Stimulated activated CD4-positive, alpha-beta T cell treated with anti-CD3 and anti-CD28 coated beads, Interleukin-4, amount 100 ng/mL, for 4 hours (primary cell): ENCODE measurements at places on chromosomes 11 and 22.

DNA sequence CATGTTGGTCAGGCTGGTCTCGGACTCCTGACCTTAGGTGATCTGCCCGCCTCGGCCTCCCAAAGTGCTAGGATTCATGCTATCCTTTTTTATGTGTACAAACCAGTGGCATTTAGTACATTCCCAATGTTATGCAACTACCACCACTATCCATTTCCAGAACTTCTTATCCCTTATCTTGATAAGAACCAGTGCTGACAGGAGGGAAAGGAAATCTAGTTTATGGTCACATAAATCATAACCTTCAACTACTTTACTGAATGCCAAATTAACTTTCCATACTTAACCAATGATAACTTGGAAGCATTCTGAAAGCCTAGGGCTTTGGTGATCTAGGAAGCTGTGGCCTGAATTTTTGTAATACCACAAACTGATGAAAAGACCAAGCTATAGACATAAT is 170.4 kb downstream of the SWAP70 start:
- no peak for DNase-seq

GRCh38 chr11:116643521-116643920 is 129.3 kb downstream of the BUD13 start:
- DNase-seq = no peak

- peak; percentile 42 for DNase-seq
Measured at GRCh38 chr11:126282736-126283591, at the start of gene TIRAP. TSS of gene TIRAP (plus strand) at chr11:126283093. CDS start at chr11:126290895, 7,802 bp downstream.

DNA sequence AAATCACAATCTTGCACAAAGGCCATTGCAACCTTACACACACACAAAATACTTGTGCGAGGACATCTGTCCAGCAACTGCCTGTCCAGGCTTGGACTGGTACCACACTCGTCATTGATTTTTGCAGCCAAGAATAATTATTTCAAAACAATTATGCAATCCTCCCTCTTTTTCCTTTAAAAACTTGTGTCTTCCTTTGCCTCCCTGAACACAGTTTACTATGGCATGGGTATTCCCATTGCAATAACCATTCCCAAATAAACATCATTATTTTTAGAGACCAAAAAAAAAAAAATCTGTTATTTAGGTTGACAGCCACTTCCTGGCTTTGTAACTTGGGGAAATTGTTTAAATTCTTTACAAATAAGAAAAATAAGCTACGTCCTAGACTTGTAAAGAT is 54.0 kb downstream of the C11orf91 start:
- DNase-seq = no peak

DNA sequence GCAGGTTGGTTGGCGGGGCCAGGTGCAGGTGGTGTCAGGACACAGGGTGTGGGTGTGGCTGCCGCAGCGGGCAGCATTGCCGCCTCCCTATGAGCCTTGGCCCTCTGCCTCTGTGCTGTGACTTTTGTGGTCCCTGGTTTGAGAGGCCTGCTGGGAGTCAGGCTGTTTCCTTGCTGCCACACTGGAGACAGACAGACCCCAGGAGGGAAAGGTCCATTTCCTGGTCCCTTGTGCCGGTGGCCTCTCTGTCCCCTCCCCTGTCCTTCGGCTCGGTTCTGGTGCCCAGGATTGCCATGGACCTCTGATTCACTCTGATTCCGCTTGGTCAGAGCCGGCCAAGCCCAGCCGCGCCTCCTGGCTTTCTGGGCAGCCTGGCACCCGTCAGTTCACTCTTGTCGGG is 196.9 kb downstream of the TBC1D22A start:
- DNase-seq = no peak

GRCh38 chr11:72584293-72584938 is 89.8 kb downstream of the PDE2A start:
- peak; percentile 70 for DNase-seq

- no peak for DNase-seq
Measured at GRCh38 chr22:32752816-32753520, 48.5 kb upstream of the TIMP3 start.

- no peak for DNase-seq
Measured at GRCh38 chr11:128021349-128022006, 565.9 kb downstream of the ETS1 start.

GRCh38 chr22:41052661-41053490 is 39.5 kb upstream of the EP300 start:
- no peak for DNase-seq

DNA sequence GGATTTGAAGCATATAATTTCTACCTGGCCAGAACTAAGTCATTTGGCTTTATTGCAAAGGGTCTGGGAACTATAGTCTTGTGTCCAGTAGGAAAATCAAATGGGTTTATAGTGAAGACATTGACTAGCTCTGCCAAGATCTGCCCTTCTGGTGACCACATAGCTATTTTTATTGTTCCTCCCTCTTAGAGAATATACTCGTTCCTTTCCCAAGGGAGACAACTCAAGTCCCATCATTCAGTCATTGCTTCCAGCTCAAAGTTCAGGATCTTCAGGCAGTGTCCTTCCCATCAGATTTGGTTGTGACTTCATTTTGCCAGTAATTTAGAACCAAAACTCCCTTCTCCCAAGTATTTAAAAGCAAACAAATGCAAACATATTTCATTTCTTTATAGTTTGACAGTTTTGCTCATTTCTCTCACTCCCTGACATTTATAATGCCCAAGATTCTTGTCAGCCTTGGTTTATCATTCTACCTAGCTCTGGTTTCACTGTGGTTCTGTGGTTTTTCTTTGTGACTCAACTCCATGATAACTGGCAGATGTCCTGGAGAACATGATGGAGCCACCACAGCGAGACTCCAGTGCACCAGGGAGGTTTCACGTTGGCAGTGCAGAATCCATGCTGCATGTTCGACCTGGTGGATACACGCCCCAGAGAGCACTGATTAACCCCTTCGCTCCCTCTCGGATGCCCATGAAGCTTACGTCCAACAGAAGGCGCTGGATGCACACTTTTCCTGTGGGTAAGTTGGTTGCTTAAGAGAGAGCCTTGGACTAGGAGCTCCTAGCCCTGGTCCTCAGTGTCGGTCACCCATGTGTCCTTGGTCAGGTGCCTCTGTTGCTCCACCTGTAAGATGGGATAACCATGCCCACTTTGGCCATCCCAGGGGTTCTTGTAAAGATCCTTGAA is 64.9 kb downstream of the DEPDC5 start:
- no peak for DNase-seq

DNA sequence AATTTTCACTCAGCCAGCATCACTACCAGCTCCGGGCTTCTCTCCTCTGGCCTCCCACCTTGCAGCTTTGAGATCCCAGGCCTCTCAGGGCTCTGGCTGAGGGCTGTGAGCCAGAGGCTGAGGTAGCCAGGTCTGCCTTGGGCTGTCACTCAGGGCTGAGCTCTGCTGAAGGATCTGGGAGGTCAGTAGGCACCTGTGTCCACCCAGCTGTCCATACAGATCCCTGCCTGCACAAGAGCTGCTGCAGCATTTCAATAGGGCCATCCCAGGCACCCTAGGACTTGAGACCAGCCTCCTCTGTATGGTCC is 12.6 kb downstream of the KCNQ1OT1 start:
- no peak for DNase-seq

GRCh38 chr22:38273135-38273826 is 471 bp upstream of the TMEM184B start:
- DNase-seq = no peak

GRCh38 chr22:21078916-21079315 is 33.2 kb downstream of the LRRC74B start:
- no peak for DNase-seq

- no peak for DNase-seq
Measured at GRCh38 chr11:80383655-80384054, 942.8 kb upstream of the TENM4 start.

DNA sequence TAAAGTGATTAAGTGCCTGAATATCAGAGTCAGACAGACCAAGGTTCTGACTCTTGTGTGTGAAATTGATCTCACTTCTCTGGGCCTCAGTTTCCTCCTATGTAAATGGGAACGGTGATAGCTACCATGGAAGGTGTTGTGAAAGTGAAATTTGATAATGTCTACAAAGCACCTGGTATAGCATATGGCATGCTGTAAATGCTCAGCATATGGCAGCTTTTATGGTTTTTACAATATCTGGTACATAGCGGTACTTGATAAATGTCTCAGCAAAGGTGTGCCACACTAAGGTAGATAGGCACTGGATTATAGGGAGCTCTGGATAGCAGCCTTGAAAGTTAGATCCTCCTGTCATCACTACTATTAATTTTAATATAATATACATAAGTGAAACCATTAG is 19.9 kb downstream of the POU2AF2 start:
- DNase-seq = no peak

GRCh38 chr11:62961017-62961570 is 23.7 kb downstream of the SLC22A6 start:
- DNase-seq = no peak

DNA sequence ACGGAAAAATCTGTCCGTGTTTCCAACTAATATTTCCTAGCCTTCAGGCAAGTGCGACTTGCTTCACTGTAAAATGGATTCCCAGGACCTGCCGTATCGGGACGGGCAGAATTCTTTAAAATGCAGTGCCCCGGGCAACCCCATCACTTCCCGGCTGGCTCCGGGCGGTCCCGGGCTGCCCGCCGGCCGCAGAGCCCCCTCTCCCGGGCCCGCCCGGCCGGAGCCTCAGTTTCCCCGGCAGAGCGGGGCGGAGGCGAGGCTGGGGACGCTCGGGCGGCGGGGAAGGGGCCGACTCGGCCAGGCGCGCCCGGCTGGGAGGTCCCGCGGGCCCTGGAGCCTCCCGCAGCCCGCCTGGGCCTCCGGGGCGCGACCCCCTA is 84.2 kb upstream of the WNT7B start:
- no peak for DNase-seq

DNA sequence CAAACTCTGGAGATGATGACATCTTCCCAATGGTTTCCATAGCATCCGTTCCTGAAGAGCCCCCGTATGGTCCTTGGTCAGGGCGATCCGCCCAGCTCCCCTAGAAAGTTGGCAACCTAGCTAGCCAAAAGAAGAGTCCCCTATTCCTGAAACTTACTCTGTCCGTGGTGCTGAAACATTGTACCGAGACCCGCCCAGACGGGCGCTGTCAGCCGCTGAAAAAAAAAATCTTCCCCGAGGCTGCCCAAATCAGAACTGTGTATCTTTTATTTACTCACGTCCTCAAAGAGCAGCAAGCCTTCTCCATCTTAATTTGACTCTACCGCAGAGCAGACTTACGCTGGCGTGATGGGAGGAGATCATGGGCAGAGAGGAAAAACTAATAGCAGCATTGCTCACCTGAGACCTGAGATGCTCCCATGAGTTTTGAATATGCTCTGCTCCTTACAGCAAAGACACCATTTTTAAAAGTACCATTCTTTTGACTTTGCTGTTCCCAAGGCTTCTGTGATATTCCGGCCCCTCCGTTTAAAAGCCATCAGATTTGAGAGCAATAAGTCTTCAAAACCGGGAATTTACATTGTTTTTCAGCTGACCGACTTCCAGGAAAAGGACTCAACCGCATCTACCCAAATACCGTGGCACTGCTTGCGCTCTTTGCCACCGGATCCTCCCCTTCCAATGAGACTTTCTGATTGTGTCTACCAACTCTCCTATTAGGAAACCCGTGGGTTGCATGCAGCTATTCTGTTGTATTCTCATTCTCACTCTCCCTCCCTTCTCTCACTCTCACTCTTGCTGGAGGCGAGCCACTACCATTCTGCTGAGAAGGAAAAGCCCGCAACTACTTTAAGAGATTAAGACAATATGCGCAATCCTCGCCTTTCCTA is at the start of gene SLC17A6:
Gene SLC17A6 (plus strand): TSS at position 786 of the 890 bp plus-strand sequence. CDS start 153 bp downstream, outside the sequence.
- no peak for DNase-seq
